ENCODE measurements at places on chromosomes 4 and X. TPM values are rescaled to one million over a fixed set of nuclear protein-coding genes. Genes with fewer than 3 reads are reported as not detected.

DNA sequence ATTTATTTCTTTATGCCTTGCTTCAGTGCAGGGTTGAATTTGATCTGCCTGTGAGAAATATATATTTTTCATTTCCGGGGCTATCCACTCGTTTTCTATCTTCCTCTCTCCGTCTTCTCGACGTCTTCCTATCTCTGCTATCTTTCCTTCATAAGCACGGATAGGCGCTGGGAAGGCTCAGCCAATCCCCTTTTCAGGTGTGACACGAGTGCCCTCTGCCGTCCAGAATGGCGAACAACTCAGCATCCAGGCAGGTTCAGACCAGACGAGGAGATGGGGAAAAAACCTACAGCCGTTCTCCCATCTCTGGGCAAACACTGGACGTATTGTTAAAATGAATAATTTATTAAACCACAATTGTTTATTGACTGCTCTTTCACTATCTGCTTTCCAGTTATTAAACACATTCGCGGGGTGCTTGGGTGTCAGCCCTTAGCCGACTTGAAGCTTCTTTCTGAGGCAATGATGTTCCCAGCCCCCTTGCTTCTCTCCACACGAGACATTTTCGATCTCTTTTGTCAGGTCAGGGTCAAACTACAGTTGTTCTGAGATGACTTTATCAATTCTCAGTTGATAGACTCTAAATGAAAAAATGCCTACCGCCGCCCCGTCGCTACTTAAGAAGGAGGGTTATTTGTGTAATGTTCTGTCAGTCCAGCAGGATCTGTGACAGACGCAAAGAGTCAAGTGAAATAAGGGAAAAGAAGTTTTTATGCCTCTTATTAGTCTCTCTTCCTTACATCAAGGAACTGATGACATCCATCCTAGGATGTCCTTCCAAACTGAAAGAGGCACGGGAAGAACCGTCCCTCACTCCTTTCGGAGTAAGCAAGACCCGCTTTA lies 96.3 kb upstream of the NOCT start:
- no peak overlapping the region for H3K27ac ChIP-seq
- H3K4me3 ChIP-seq = no peak overlapping the region

GRCh38 chr4:148649652-148650331 lies 207.6 kb upstream of the NR3C2 start:
- H3K4me1 ChIP-seq = no peaks in the 10 kb centered on the region
- no peak for DNase-seq
- no peaks in the 10 kb centered on the region for H3K36me3 ChIP-seq
- no peaks in the 10 kb centered on the region for H3K27me3 ChIP-seq

- H3K4me3 ChIP-seq = no peak overlapping the region
- H3K4me1 ChIP-seq = no peaks in the 10 kb centered on the region
- no peaks in the 10 kb centered on the region for H3K27me3 ChIP-seq
- H3K27ac ChIP-seq = no peak overlapping the region
Observed at GRCh38 chrX:22300130-22300529, 27.4 kb downstream of the CBLL2 start.

- no peak overlapping the region for H3K4me3 ChIP-seq
- H3K4me1 ChIP-seq = peaks cover 2% of the 10 kb centered on the region
- H3K36me3 ChIP-seq = no peaks in the 10 kb centered on the region
Observed at GRCh38 chrX:131802836-131803626, 220.1 kb upstream of the STK26 start.

DNA sequence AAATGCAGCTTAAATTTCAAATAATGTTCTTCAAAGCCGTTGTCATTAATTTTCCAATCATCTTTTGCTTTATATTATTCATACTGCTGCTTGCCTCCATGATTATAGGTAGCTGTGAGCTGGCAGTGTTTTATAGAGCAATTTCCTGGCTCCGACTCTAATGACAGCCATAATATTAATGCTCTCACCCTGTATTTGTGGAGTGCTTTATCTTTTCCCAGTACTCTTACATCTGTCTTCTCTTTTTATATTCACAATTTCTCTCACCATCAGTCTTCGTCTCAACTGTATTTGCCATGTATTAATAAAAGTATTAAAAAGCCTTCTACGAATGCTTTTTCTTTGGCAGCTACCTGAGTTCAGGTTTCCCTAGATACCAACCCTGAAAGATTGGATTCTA lies 21.0 kb downstream of the ATXN3L start:
- no peaks in the 10 kb centered on the region for H3K36me3 ChIP-seq
- DNase-seq = no peak
- H3K4me1 ChIP-seq = no peaks in the 10 kb centered on the region
- no peaks in the 10 kb centered on the region for H3K27me3 ChIP-seq
- no peak overlapping the region for H3K4me3 ChIP-seq
- H3K27ac ChIP-seq = no peak overlapping the region

The EXOC1L gene
- not detected for total RNA-seq

DNA sequence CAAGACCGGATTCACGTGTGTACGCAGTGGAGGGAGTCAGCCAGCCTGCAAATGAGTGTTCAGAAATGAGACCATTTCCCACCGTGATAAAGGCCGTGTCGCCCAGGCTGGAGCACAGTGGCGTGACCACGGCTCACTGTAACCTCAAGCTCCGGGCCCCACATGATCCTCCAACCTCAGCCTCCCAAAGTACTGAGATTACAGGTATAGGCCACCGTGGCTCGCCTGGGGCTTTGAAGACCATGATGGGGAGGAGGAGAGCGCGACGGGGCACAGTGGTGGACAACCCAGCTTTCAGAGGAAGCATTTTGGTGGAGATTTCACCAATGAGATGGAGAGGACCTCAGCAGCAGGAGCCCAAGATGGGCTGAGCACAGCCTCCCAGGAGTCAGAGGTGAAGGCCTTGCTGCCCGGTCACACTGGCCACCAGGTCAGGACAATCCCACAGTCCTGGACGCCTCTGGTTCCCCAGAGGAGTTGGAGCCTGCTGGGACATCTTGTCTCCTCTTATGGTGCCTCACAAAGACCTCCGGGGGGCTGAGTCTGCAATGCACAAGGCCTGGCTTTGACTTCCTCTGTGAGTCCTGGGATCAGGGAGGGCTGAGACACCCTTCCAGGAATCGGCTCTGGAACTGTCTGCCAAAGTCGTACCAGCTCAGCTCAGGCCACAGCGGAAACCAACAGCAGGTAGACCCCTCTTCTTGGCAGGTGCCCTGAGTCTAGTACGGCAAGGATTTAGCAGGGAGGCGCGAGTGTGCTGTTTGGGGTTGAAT lies 22.4 kb upstream of the MXD4 start:
- no peak overlapping the region for H3K4me3 ChIP-seq
- no peak overlapping the region for H3K27ac ChIP-seq
- peaks cover 4% of the 10 kb centered on the region for H3K36me3 ChIP-seq
- H3K27me3 ChIP-seq = no peaks in the 10 kb centered on the region
- peaks cover 72% of the 10 kb centered on the region for H3K4me1 ChIP-seq
- DNase-seq = no peak

The NLRP2B gene
- total RNA-seq = not detected

DNA sequence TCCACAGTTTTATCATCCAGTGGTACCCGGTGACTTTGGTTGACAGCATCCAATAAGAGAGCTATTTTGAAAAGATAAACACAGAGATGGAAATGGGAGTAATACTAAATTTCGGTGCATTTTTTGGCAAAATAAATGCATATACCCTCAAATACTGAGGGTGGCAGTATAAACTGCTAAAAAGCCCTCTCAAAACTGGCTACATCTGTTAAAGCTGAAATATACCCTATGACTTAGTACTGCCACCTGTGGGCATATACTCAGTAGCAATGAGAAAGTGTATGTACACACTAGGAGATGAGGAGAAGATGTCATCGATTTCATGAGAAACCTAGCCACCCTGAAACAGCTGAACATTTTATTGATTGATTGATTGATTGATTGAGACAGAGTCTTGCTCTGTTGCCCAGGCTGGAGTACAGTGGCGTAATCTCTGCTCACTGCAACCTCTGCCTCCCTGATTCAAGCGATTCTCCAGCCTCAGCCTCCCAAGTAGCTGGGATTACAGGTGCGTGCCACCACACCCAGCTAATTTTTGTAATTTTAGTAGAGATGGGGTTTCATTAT lies 12.2 kb upstream of the TMEM128 start:
- no peaks in the 10 kb centered on the region for H3K36me3 ChIP-seq
- H3K27me3 ChIP-seq = no peaks in the 10 kb centered on the region
- peak; percentile 78 for DNase-seq

The NELFA gene
- total RNA-seq = 40.1 TPM

- H3K36me3 ChIP-seq = no peaks in the 10 kb centered on the region
- no peak for DNase-seq
- no peak overlapping the region for H3K27ac ChIP-seq
- no peaks in the 10 kb centered on the region for H3K4me1 ChIP-seq
- H3K27me3 ChIP-seq = no peaks in the 10 kb centered on the region
Observed at GRCh38 chrX:129531132-129531531, 7.8 kb upstream of the SMARCA1 start.

GRCh38 chrX:21528076-21528475 lies 130.1 kb downstream of the KLHL34 start:
- H3K36me3 ChIP-seq = no peaks in the 10 kb centered on the region
- no peaks in the 10 kb centered on the region for H3K4me1 ChIP-seq
- no peak overlapping the region for H3K4me3 ChIP-seq
- no peak for DNase-seq
- H3K27me3 ChIP-seq = no peaks in the 10 kb centered on the region

The CNKSR2 gene
- total RNA-seq = 14.4 TPM

- H3K27ac ChIP-seq = no peak overlapping the region
- no peaks in the 10 kb centered on the region for H3K36me3 ChIP-seq
- H3K4me1 ChIP-seq = no peaks in the 10 kb centered on the region
- no peak overlapping the region for H3K4me3 ChIP-seq
- H3K27me3 ChIP-seq = no peaks in the 10 kb centered on the region
Observed at GRCh38 chrX:20971250-20971649, 403.0 kb upstream of the CNKSR2 start.

GRCh38 chr4:2284934-2285612 lies 23.2 kb upstream of the MXD4 start:
- peaks cover 79% of the 10 kb centered on the region for H3K4me1 ChIP-seq
- H3K4me3 ChIP-seq = no peak overlapping the region
- no peak overlapping the region for H3K27ac ChIP-seq
- no peaks in the 10 kb centered on the region for H3K27me3 ChIP-seq
- DNase-seq = no peak

The GAGE12H gene
- not detected for total RNA-seq

The ADH7 gene
- not detected for total RNA-seq

GRCh38 chr4:7132249-7132648 lies 60.1 kb upstream of the SORCS2 start:
- H3K27me3 ChIP-seq = no peaks in the 10 kb centered on the region
- no peak overlapping the region for H3K27ac ChIP-seq
- H3K36me3 ChIP-seq = no peaks in the 10 kb centered on the region
- peaks cover 4% of the 10 kb centered on the region for H3K4me1 ChIP-seq

- DNase-seq = no peak
- H3K27me3 ChIP-seq = no peaks in the 10 kb centered on the region
- H3K27ac ChIP-seq = no peak overlapping the region
- peaks cover 16% of the 10 kb centered on the region for H3K4me1 ChIP-seq
- H3K36me3 ChIP-seq = peaks cover 24% of the 10 kb centered on the region
Observed at GRCh38 chrX:154403192-154403591, 5.0 kb downstream of the RPL10 start.

DNA sequence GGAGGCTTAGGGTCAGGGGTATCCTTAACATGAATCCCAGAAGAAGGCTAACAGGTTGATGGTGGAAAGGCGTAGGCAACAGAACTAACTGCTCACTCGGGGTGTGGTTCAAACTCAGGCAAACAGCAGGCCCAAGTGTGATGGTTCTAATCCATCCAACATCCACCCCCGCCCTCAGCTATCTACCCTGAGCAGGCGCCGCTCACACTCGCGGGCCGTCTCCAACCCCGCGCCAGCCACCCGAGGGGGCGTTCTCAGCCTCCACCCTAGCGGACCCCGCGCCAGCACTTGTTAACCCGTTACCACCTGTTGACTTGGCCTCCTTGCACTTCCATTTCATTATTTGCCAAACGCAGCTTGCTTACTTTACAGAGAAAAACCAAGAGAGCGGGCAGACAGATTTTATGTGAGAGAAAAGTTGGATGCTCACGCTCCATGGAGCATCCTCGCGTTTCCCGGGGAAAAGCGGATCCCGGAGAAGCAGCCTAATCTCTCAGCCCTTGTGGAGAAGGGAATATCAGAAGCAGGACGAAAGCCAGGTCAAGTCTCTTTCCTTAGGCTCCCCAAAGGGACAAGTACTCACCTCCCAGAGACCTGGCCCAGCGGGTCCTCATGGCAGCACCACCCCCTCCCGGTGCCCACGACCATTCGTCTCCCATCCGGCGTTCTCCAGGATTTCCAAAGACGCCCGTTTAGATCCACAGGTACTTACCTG lies 773 bp downstream of the SNCA start:
- H3K4me3 ChIP-seq = peak overlapping the region; percentile 54
- H3K4me1 ChIP-seq = peaks cover 21% of the 10 kb centered on the region
- no peaks in the 10 kb centered on the region for H3K36me3 ChIP-seq
- H3K27me3 ChIP-seq = peaks cover 49% of the 10 kb centered on the region
- no peak overlapping the region for H3K27ac ChIP-seq

All from CD4-positive, alpha-beta T cell (primary cell).